ENCODE measurements at places on chromosomes 16 and 17. TPM values are rescaled to one million over a fixed set of nuclear protein-coding genes. Genes with fewer than 3 reads are reported as not detected.

Gene ALDH3A1
- 0.93 TPM for total RNA-seq

Gene CDIP1
- total RNA-seq: 26.1 TPM

Gene CSH2
- not detected for total RNA-seq

Gene HSF5
- total RNA-seq: under 0.01 TPM

Gene NUDT7
- 4.8 TPM for total RNA-seq

Gene CX3CL1
- 1.7 TPM for total RNA-seq

Gene TBC1D3H
- not detected for total RNA-seq

Gene RAI1
- total RNA-seq: 15.6 TPM

Gene RCVRN
- not detected for total RNA-seq

Gene CMTM2
- total RNA-seq: not detected

Gene GPRC5B
- total RNA-seq: 23.5 TPM

Gene EFNB3
- 0.53 TPM for total RNA-seq

Gene DDX28
- total RNA-seq: 13.4 TPM

Gene CLDN9
- total RNA-seq: not detected

Gene NEUROD2
- total RNA-seq: not detected

Gene C17orf78
- not detected for total RNA-seq

Gene SDF2
- total RNA-seq: 36.7 TPM

Gene P2RX5
- 1.7 TPM for total RNA-seq

Gene KRT14
- total RNA-seq: not detected

Gene AOC3
- under 0.01 TPM for total RNA-seq

Gene TMC7
- total RNA-seq: 5.6 TPM

Gene SOX15
- total RNA-seq: not detected

Gene ZNF597
- 3.5 TPM for total RNA-seq

All from thoracic aorta endothelial cell (primary cell).